ENCODE measurements at places on chromosomes 6 and 20.

DNA sequence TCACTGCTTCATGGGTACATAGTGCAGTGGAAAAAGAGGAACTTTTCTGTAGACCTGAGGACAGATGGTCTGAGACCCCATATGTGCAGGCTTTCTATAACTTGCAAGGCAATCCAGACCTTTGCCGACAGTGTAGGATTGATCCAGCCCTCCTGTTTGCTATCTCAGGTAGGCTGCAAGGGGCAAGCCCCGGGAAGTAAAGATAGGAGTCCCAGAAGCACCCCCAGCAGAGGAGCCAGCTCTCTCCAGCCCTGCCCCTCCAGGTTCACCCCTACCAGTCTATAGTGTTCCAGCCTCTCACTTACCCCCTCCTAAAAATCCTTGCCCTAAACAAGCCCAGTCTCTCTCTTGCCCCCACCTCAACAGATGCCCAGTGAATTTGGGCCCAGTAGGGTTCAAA, 96.2 kb downstream of the FAXC start:
- no peak for DNase-seq

- DNase-seq, result no peak
Observed at GRCh38 chr6:47536816-47537401, 59.3 kb downstream of the CD2AP start.

DNA sequence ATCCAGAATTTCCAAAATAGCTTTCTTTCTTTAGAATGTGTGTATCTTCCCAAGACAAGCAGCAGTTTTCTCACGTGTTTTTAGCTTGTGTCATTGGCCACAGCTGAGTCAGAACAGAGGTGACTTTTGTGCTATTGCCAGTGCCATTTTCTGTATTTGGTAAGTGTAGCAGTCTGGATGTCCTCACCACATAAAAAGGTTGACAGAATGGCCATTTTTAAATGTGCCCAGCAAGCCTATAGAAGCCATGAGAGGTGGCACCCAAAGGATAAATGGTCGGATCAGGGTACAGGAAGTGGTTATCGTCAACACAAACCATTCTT, 269.5 kb upstream of the HSF2 start:
- no peak for DNase-seq

DNA sequence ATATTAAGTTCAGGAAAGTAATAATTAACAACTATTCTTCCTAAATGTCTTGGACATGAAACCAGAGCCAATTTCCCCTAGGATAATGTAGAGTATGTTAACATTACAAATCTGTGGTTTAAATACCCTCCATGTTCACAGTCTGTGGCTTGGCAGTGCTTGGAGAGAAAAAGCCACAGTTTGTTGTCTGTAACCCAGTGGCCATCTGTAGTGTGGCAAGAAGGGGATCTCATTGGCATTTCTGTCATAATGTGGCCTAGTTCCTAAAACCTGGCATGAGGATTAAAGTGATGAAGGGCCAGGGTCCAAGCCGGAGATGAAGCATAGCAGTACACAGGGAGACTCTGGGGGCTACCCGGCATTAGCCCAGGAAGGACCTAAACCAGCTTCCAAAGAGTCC, 31.2 kb downstream of the SYNE1 start:
- DNase-seq, result no peak

DNA sequence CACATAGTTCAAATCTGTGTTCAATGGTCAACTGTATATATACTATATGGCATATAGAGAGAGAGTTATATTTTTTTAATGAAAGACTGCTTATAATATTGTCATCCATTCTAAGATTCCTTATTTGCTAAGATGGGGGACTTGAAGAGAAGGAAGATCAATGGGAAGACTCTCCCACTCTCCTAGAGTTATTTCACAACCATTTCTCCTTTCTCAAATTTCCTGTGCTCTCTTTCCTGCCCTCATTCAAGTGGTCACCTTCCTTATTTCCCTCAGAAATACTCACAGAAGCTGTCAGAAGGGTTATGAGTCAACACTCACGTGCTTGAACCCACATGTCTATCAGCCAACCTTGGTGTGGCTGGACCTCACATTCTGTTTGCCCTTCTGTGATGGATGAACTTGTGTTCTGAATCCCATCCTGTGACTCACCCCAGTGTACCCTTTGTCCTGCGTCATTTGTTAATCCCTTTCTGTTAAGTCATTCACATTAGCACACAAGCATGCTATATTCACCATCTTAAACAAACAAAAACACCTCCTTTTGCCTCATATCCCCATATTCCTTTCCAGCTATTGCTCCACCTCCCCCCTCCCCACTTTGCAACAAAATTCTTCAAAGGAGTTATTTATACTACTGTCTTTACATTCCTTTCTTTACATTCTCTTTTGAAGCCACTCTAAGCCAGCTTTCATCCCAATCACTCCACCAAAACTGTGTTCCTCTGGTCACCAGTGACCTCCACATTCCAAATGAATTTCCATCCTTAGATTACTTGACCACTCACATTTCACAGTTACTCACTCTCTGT, 279.3 kb upstream of the TCF21 start:
- DNase-seq, result no peak

DNA sequence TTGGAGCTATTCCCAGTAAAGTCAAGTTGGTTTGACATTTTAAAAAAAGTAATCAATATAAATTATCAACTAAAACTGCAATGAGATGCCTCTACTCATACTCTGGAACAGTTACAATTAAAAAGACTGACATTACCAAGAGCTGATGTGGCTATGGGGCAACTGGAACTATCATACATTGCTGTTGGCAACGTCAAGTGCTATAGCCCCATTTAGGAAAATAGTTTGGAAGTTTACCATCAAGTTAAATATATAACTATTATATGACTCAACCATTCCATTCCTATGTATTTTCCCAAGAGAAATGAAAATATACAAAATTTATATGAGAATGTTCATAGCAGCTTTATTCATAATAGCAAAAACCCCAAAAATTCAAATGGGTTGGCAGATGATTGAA, 111.4 kb upstream of the HDGFL1 start:
- DNase-seq, result no peak

GRCh38 chr20:32359633-32360332, 1.7 kb downstream of the ASXL1 start:
- DNase-seq, result no peak

- no peak for DNase-seq
Observed at GRCh38 chr20:42378826-42379225, 760.6 kb upstream of the CHD6 start.

DNA sequence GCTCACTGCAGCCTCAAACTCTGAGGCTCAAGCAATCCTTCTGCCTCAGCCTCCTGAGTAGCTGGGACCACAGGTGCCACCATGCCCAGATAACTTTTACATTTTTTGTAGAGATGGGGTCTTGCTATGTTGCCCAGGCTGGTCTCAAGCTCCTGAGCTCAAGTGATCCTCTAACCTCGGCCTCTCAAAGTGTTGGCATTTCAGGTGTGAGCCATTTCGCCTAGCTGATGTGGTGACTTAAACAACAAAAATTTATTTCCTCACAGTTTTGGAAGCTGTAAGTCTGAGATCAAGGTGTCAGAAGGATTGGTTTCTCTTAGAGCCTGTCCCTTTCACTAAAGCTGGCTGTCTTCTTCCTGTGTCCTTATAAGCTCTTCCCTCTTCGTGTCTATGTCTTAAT, 15.0 kb upstream of the JARID2 start:
- no peak for DNase-seq

GRCh38 chr20:36036688-36037087, 68.3 kb downstream of the CNBD2 start:
- no peak for DNase-seq

GRCh38 chr20:36208257-36208656, 28.0 kb upstream of the AAR2 start:
- no peak for DNase-seq

DNA sequence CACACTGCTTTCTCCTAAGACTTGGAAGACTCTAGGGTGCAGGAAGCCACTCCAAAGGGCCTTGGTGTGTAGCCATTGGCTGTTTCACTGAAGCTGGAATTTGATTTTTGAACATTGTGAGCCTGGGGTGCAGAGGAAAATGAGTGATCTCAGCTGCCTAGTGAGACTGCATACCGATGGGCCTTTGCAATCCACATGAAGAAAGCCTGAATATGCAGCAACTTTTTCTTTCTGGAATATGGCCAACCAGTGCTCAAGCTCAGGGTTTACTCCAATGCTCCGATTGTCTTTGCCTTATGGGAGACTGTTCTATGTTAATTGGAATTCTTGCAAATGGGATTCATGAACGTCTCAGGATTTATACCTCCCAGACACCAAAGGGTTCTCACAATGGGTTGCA, 242.6 kb downstream of the DOK5 start:
- DNase-seq, result no peak

DNA sequence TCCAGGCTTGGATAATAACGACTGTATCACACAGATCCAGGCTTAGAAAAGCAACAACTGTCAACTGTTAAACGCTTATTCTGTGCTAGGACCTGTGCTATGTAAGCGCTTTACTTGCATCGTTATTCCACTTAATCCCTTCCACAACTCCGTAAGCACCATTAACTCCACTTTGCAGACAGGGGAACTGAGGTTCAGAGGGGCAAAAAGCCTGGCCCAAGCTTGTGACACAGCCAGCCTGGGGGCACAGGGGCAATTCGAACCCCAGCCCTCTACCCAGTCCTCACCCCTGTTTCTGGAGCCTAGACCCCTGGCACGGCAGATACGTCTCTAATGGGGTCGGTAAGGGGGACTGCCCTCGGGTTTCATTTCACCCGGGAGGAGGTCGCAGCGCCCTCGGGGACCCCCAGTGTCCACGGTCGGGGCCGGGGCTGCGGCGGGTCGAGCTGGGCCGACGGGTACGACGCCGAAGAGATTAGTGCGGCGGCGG, 411 bp downstream of the DSN1 start:
- DNase-seq, result no peak

DNA sequence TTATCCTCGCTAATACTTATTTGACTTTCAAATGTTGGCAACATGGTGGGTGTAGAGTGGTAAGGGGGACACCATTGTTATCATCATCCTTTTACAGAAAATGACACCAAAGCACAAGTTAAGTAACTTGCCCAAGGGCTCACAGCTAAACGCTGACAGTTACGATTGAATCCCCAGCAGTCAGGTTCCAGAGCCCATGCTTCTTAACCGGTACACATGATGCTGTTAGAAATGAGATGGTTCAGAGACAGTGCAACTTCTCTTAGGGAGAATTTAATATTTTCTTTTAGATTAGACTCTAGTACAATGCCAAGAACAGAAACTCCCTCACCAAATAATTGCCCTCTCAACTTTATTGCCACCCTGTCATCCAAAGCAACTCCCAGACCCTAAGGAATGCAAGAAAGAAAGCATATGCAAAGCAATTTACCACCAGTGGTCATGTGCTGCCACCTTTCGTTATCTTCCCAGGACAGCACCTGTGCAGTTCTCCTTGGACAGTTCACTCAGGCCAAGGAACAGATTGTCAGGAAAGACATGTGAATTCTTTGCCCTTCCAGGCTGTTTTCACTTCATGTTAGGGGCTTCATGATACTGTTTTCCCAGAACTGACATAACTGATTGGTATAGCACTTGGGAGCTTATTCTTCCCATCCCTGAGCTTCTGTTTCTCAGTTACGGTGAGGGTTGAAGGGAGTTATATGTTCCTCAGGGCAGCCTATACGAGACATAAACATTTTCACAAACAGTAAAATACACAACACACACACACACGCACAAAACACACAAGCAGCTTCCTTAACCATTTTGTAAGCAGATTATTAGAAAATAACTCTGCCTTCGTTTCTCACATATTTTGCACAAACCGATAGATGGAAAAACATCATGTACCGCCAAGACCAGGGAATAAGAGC, 5.1 kb downstream of the HLA-DMA start:
- peak; percentile 47 for DNase-seq

GRCh38 chr6:149719531-149719930, 1.6 kb upstream of the LATS1 start:
- no peak for DNase-seq

DNA sequence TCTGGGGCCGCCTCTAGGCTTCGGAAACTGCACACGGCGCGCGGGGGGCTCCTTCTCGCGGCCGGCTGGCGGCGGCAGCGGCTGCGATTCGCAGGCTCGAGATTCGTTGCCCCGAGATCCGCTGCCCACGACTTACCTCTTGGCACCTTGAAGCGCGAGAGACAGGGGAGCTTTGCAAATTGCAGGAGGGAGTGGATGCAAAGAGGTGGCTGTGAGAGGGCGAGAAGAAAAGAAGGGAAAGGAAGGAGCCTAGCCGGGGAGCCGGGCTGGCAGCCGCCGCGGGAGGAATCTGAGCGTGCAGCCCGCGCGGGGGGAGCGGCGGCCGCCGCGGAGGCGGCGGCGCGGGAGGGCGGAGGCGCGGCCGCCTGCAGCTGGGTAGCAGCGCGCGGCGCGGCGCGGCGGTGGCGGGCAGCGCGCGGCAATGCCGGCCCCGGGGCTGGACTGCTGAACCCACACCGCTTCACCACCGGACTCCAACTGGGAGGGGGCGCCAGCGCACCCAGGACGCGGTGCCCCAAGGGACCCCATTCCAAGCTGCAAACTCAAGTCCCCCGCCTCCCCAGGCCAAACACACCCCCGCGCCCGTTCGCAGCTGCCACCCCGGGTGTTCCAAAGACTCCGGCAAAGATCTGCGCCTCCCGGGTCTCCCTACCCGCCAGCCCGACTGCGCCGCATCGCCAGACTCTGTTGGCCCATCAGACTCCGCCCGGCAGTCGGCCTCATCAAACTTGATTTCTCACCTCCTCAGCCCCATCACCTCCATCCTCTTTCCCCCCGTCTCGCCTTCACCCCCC, 44.2 kb upstream of the SUPT3H start:
- DNase-seq, result peak; percentile 28

DNA sequence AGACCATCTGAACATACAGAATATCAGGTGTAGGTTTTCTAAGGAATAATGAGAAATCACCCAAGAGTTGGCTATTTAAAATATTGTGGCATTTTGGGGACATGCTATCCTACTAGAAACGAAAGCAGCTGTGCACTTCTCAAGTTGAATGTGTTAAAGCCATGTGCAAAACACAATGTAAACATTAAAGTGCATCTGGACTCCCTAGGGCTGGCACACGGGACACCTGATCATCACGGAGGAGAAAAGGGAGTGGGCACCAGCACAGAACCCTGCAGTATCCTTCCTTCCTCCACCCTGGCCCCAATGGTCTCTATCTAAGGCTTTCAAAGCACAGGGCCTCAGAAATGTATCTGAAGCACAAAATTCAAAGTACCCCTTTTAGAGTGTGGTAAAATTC, 94.3 kb downstream of the INSM1 start:
- peak; percentile 54 for DNase-seq

GRCh38 chr6:161128230-161128629, 136.7 kb downstream of the MAP3K4 start:
- DNase-seq, result no peak
